ENCODE measurements at places on chromosomes 3 and 15. TPM values are rescaled to one million over a fixed set of nuclear protein-coding genes. Genes with fewer than 3 reads are reported as not detected.

DNA sequence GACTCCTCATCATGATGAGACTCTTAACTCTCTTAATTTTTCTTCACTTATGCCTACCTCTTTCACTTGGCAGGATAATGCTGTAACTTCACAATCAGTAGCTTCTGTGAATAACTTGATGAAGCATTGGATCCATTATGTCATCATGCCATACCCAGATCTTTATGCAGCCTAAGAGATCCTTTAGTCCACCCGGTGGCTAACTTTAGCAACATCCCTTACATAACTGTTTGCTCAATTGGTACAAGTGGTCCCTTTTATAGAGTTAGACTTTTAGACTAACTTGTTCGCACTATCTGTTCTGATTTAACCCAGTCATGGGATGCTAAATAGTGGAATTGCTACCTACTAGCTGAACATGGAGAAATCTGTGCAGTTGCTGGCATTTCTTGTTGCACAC is 184.5 kb downstream of the USP13 start:
- H3K36me3 ChIP-seq, result no peaks in the 10 kb centered on the region
- no peak overlapping the region for H3K27ac ChIP-seq
- no peak for DNase-seq
- H3K27me3 ChIP-seq, result no peaks in the 10 kb centered on the region
- no peaks in the 10 kb centered on the region for H3K4me1 ChIP-seq

DNA sequence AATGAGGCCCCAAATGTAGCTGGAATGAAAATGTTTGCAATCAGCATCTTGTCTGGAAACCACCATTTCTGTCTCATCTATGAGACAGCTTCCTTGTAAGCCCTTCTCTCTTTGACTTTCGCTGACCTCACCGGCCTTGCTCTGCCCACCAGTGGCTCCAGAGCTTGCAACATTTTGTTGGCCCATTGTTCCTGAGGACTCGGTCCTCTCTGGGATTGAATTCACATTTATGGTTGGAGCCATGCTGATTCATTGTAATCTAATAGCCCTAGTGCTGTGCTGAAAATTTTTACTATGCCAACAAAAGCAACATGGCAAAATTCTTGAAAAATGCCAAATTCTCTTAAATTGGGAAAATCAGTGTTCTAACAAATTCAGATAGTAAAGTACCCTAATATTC is 37.2 kb downstream of the ABHD5 start:
- H3K4me1 ChIP-seq, result no peaks in the 10 kb centered on the region
- no peaks in the 10 kb centered on the region for H3K36me3 ChIP-seq
- DNase-seq, result no peak

DNA sequence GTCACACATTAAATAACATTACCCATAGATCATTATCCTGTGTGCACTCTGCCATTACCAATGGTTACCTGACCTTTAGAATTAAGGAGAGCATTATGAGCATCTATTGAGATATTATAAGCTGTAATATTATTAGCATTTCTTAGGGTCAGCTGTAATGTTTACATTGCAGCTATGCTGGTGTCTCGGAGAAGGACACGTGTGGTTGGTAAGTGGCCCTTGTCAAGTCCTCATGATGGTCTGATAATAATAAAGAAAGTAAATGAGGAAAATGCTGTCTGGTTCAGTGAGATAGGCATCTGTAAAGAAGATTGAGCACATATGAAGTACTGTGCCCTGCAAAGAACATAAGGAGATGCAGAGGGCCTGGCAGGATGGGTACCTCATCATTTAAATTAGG is 71.7 kb upstream of the ARL6 start:
- no peak overlapping the region for H3K27ac ChIP-seq
- H3K36me3 ChIP-seq, result no peaks in the 10 kb centered on the region
- DNase-seq, result no peak
- no peaks in the 10 kb centered on the region for H3K27me3 ChIP-seq
- H3K4me1 ChIP-seq, result no peaks in the 10 kb centered on the region
- no peak overlapping the region for H3K4me3 ChIP-seq

GRCh38 chr3:41120460-41120859 is 78.8 kb upstream of the CTNNB1 start:
- no peak for DNase-seq
- H3K36me3 ChIP-seq, result no peaks in the 10 kb centered on the region
- H3K4me3 ChIP-seq, result no peak overlapping the region
- no peaks in the 10 kb centered on the region for H3K27me3 ChIP-seq
- H3K27ac ChIP-seq, result no peak overlapping the region

DNA sequence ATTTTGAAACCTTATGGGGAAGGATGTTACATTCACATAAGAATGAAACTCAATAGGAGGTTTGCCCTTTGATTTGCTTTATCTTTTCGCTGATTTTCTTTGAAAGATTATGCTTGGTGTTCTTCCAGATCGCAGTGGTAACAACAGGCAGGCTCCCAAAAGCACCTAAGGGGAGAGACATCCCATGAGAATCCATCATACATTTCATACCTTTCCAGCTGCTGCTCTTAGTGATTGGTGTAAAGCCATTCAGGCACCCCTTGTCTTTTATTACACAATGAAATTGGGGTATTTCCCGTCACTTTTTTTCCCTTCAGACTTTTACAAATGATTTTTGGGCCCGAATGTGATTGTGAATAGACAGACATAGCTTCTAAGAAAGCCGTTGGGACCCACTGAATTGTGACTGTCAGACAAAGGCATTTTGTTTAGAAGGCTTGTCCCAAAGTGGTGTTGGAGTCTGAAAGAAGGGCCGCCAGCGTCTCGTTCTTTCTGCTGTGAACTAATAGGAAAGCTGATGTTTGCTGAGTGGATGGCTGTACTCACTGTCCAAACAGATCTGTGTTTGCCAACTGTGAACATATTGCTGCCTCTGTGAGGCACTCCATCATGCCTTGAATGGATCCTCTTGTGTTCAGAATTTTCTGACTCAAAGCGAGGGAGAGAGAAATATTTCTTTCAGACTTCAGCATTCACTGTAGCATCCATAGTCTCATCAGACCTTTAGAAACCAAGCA is 164.3 kb downstream of the FNDC3B start:
- DNase-seq, result no peak
- H3K36me3 ChIP-seq, result no peaks in the 10 kb centered on the region
- no peaks in the 10 kb centered on the region for H3K27me3 ChIP-seq
- H3K27ac ChIP-seq, result peak overlapping the region; percentile 43
- H3K4me3 ChIP-seq, result no peak overlapping the region

- DNase-seq, result no peak
- no peak overlapping the region for H3K27ac ChIP-seq
- H3K27me3 ChIP-seq, result no peaks in the 10 kb centered on the region
Measured at GRCh38 chr3:26962492-26963360, 340.2 kb downstream of the LRRC3B start.

DNA sequence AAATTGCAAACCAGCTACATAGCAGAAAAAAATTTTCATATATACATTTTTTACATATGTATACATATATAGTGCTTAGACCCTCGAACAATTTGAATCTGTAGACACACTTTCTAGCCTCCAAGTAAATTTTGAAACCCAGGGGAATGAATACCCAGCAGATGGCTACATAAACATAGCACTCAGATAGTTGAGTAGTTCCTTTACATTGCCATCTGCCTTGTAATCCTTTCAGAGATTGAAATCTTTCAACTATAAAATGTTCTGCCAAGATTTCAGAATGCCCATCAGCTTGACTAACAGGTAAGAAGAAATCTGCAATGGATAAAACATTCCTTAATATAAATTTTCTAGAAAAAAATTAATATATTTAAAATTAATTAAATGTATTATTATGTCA is 1333.5 kb upstream of the CADM2 start:
- H3K27me3 ChIP-seq, result no peaks in the 10 kb centered on the region
- no peaks in the 10 kb centered on the region for H3K36me3 ChIP-seq
- H3K27ac ChIP-seq, result no peak overlapping the region
- no peak overlapping the region for H3K4me3 ChIP-seq
- no peaks in the 10 kb centered on the region for H3K4me1 ChIP-seq

DNA sequence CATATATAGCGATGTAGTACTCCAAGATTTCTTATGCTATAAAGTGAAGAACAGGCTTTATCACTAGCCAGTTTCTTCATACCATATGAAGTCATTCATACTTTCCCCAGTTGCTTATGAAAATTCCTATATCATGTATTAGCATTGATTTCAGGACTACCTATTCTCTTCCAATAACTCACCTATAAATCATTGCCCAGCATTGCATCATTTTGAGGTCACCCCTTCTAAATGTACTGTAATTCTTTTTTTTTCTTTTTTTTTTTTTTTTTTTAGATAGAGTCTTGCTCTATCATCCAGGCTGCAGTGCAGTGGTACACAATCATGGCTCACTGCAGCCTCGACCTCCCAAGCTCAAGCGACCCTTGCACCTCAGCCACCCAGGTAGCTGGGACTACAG is 27.1 kb downstream of the RTP3 start:
- H3K27ac ChIP-seq, result no peak overlapping the region
- H3K36me3 ChIP-seq, result no peaks in the 10 kb centered on the region
- no peak for DNase-seq
- H3K4me3 ChIP-seq, result no peak overlapping the region

DNA sequence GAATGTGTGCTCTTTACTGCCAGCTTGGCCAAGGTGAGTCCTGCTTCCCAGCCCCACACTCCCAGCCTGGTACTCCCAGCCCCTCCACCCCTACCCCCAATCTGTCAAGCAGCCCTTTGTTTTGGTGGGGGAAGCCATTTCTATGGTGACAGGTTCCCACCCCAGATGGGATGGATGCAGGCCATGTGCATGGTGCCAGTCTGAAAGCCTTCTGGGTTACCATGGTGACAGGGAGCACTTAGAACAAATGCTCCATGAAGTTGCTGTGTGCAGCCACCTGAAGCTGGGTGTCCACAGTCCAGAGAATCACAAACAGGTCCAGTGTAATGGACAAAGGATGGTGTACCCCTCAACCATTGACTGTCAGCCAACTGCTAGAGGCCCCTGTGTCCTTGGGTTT is 19.1 kb upstream of the VILL start:
- DNase-seq, result no peak
- no peak overlapping the region for H3K4me3 ChIP-seq
- H3K4me1 ChIP-seq, result peaks cover 28% of the 10 kb centered on the region

- H3K4me3 ChIP-seq, result no peak overlapping the region
- H3K36me3 ChIP-seq, result no peaks in the 10 kb centered on the region
- no peaks in the 10 kb centered on the region for H3K4me1 ChIP-seq
- DNase-seq, result no peak
- H3K27me3 ChIP-seq, result no peaks in the 10 kb centered on the region
Measured at GRCh38 chr3:176824811-176825210, 372.5 kb downstream of the TBL1XR1 start.

GRCh38 chr15:70777170-70777926 is 14.0 kb upstream of the UACA start:
- H3K4me3 ChIP-seq, result no peak overlapping the region
- no peak for DNase-seq
- no peak overlapping the region for H3K27ac ChIP-seq
- H3K36me3 ChIP-seq, result no peaks in the 10 kb centered on the region

GRCh38 chr3:125148016-125148812 is 64.3 kb downstream of the SLC12A8 start:
- peaks cover 63% of the 10 kb centered on the region for H3K4me1 ChIP-seq
- no peaks in the 10 kb centered on the region for H3K27me3 ChIP-seq
- no peaks in the 10 kb centered on the region for H3K36me3 ChIP-seq
- H3K4me3 ChIP-seq, result no peak overlapping the region
- peak overlapping the region; percentile 69 for H3K27ac ChIP-seq

Gene TTC21A
- total RNA-seq, result 18.8 TPM

Gene SLC27A2
- total RNA-seq, result 2.9 TPM

Gene HES1
- 29.5 TPM for total RNA-seq

Gene THAP10
- total RNA-seq, result 2.4 TPM

Gene PLSCR4
- total RNA-seq, result 63.5 TPM
